ENCODE measurements at places on chromosomes 11 and 22. TPM values are rescaled to one million over a fixed set of nuclear protein-coding genes. Genes with fewer than 3 reads are reported as not detected.

EHD1 gene
- 114 TPM for total RNA-seq

NXPE1 gene
- not detected for total RNA-seq

MYEOV gene
- total RNA-seq: not detected

FLRT1 gene
- total RNA-seq: 3.7 TPM

DNA sequence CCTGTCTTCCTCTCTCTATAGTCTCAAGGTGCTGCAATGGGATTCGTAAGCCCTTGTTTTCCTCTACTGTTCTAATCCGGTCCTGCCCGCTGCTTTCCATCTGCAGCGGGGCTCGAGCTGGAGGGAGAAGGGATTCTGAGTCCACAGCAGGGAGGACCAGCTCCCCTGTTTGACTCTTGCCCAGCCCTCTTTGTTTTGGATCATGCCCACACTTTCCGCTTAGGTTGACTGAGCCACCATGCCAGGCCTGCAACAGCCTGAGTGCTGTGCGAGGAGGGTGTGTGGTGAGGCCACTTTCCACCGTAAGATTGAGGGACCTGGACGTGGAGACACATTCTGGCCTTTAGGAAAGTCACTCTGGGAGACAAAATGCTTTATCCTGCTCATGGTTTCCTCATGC is 58.3 kb downstream of the CEP164 start:
- no peak for DNase-seq

CST6 gene
- total RNA-seq: not detected

DNA sequence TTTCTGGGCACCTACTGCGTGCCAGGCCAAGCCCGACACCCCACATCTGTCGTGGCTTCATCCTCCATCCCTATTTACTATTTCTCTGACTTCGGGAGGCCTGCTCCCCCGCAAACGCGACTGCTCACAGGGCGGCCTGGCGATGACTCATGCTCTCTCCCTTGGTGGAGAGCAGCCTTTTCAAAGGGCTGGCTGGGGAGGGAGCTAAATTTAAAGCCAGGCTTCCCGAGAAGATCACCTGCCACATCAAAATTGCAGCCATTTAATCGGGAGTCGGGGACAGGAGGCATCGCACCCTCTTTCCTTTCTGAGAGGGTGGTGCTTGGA is 24.9 kb upstream of the SHISAL1 start:
- DNase-seq: peak; percentile 47

- peak; percentile 68 for DNase-seq
Observed at GRCh38 chr11:88508759-88509581, 171.4 kb upstream of the CTSC start.

ADAMTS15 gene
- total RNA-seq: 0.20 TPM

DNA sequence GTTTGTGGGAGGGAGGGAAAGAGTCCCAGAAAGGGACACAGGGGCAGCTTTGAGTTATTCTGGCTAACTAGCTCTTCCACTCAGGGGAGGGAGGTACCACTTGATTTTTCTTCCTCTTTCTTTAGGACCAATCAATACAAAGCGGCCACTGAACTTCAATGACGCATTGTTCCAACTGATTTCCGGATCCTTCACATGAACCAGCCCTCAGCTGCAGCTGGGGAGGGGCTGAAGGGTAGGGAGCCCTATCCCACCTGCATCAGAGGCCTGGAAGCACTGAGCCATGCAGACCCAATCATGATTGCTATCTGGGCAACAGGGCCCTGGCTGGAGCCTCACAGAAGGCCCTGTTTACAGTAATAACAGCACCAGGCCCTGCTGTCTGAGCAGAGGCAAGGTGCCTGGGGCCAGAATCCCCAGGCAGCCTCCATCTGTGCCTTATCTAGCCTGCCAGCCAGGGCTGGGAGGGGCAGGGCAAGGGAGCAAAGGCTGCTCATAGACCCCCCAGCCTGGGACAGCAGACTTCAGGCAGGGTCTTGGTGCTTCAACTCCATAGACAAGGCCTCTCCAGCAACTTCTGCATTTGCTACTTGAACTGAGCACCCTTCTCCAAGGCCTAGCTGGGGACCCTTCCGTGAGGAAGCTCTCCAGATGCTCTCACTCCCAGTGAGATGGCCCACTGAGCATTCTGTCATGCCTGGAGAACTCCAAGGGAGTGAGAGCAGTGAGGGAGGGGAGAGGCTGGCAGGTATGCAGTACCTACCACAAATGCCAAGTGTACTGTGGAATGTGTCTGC is 22.5 kb downstream of the CLPB start:
- peak; percentile 42 for DNase-seq

GRCh38 chr22:36289406-36289870 is 36.5 kb downstream of the APOL1 start:
- no peak for DNase-seq

DNA sequence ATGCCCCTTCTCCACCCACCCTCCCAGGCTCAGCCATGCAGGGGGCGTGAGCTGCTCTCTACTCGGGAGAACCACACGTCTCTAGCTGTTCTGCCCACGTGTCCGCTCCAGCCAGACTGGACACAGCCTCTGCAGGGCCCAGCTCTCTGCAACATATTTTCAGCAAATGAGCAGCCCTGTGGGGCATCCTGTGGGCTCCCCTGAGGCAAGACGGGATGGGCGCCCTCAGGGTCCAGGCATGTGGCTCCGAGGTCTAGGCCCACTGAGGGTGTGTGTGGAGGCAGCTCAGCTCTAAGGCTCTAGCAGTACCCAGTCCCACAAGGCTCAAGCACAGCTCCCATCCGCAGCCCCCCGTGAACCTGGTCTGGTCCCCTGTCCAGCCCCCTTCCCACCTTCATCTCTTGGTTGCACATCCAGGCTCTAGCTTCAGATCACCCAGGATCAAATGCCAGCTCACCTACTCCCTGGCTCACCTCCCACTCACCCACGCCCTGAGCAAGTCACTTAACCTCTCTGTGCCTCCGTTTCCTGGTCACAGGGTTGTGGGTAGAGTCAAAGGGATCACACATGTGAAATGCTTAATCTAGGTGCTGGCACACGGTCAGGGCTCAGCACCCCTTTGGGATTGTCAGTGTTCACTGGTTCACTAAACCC is 57.8 kb upstream of the TCF20 start:
- DNase-seq: no peak

DNA sequence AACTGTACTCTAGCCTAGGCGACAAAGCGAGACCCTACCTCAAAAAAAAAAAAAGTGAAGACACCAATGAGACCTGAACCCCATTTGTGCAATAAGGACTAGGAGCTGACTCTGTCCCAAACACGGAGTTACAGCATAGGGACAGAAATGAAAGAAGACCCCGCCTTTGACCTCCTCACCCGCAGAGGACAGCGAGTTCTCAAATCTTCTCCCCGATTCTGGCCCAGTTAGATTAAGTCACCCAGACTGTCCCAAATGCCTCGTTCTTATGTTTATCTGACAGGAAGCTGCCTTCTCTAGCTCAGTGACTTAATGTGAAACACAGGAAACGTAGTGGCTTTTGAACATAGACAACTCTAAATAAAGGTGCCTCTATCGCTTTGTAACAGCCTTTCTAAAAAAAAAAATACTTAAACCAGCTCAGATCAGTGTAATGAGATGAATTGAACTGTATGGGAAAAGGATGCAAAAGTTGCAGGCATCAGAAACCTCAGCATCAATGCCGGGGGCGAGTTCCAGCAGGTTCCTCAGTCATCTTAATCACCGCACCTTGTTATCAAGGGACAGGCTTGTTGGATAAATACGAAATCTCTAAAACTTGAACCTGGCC is 10.6 kb downstream of the MYH9 start:
- DNase-seq: no peak

DNA sequence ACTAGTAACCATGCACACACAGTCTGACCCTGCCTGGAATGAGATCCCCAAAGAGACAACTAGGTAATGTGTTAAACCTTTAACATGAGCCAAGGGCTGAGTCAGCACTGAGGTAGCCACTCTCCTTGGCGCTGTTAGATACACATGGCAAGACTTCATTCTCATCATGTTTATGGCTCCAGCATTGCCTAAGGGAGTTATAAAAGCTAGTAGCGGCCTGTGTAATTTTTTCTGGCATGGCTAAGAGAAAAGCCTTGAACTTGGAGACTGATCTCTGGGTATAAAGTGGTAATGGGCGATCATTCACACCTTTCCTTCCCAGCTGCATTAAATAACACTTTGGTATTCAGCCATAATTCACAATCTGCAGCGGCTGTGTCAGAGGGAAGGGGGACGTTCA is 779.7 kb upstream of the LRRC4C start:
- no peak for DNase-seq

- DNase-seq: peak; percentile 17
Observed at GRCh38 chr22:19852177-19852781, 2.4 kb downstream of the GNB1L start.

DNA sequence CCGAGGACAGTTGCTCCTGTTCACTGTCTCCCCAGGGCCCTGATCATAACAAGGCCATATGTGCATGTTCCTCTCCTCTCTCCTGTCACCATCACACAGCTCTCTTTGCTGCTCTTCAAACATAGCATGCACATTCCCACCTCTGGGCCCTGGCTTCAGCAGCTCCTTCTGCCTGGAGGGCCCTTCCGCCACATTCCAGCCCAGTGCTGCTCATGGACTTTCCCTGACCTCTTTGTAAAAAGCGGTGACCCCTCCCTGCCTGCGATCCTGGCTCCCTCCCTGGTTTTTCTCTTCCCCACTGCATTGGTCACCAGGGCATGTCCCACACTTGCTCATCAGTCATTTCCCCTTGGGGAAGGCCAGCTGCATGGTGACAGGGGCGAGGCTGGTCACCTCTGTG is 98.2 kb downstream of the MYO18B start:
- DNase-seq: no peak

- DNase-seq: no peak
Observed at GRCh38 chr11:66653123-66653522, 14.6 kb downstream of the RBM4 start.

Data from glutamatergic neuron (in vitro differentiated cells).